ENCODE measurements at places on chromosomes 2 and 18.

GRCh38 chr18:33751613-33752221 is 173.7 kb downstream of the ASXL3 start:
- DNase-seq = no peak

- no peak for DNase-seq
Measured at GRCh38 chr2:49129034-49129433, 25.3 kb downstream of the FSHR start.

GRCh38 chr2:136051725-136052048 is 66.3 kb upstream of the DARS1 start:
- DNase-seq = no peak

GRCh38 chr2:10369269-10370255 is 66.9 kb downstream of the HPCAL1 start:
- DNase-seq = no peak

DNA sequence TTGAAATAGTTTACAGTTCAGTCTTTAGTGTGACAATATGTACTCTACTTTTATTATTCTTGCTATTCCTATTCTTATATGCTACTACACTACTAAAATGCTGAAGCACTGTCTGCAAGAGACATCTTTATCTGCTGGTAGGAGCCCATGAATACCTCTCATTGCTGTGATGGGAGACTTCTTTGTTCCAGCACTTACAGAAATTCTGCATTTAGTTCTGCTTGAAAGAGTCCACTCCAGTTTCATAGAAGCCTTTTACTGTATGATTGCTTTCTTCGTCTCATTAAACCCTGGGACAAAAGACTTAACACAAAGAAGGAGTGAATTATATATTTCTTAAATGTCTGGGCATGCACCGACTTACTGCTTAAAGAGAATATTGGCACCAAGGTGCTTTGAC is 272.7 kb downstream of the CD226 start:
- DNase-seq = no peak

DNA sequence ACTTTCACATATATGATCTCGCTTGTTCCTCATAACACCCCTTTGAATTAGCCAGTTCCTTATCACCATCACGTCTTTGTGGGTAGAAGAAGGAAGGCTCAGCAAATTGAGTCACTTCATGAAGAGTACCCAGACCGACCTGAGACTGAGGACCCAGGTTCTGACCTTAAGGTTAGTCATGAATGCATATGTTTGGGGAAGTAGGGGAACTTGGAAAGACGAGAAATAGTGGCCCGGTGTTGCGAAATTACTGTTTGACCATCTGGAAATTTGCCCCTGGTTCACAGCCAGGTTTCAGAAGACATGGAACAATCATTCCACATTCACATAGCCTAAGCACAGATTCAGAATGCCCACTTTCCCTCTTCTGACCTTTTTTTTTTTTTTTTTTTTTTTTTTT is 59.8 kb downstream of the MEIS1 start:
- no peak for DNase-seq

Measured in activated gamma-delta T cell treated with Interleukin-2 at 50 U/mL for 16 hours (primary cell).